ENCODE measurements at places on chromosomes 2 and 18. TPM values are rescaled to one million over a fixed set of nuclear protein-coding genes. Genes with fewer than 3 reads are reported as not detected.

The RAB27B gene
- 0.60 TPM for total RNA-seq

The PRPF40A gene
- 163 TPM for total RNA-seq

The IL36G gene
- total RNA-seq = not detected

The ANKRD30B gene
- total RNA-seq = not detected

The CFAP65 gene
- 0.13 TPM for total RNA-seq

The TCF23 gene
- not detected for total RNA-seq

The G6PC2 gene
- not detected for total RNA-seq

The C2orf78 gene
- total RNA-seq = 0.39 TPM

The UGT1A8 gene
- not detected for total RNA-seq

The MPP4 gene
- total RNA-seq = not detected

DNA sequence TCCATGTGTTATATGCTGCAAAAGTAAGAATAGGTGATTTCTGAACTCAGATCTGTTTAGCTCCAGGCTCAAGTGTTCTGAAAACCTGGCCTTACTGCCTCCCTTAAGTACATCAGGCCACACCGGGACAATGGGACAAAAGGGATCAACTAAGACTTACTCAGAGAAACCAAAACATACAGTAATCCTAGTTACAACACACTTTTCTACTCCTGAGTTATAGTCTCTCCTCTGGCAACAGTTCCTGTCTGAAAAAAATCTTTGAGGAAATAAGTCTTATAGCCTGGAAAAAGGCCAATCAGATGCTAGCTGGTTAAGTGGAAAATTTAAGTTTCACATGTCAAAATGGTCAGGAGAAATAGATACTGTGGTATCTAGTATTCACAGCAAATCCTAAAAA, 5.6 kb downstream of the METTL5 start:
- DNase-seq = no peak
- no peaks in the 10 kb centered on the region for H3K27me3 ChIP-seq
- no peak overlapping the region for H3K27ac ChIP-seq
- no peak overlapping the region for H3K4me3 ChIP-seq
- peaks cover 7% of the 10 kb centered on the region for H3K36me3 ChIP-seq

- H3K4me3 ChIP-seq = no peak overlapping the region
- H3K4me1 ChIP-seq = no peaks in the 10 kb centered on the region
- no peak overlapping the region for H3K27ac ChIP-seq
- H3K27me3 ChIP-seq = no peaks in the 10 kb centered on the region
- no peak for DNase-seq
- H3K36me3 ChIP-seq = no peaks in the 10 kb centered on the region
These were observed 1323.9 kb upstream of the DDX18 start for GRCh38 chr2:116490511-116491145.

DNA sequence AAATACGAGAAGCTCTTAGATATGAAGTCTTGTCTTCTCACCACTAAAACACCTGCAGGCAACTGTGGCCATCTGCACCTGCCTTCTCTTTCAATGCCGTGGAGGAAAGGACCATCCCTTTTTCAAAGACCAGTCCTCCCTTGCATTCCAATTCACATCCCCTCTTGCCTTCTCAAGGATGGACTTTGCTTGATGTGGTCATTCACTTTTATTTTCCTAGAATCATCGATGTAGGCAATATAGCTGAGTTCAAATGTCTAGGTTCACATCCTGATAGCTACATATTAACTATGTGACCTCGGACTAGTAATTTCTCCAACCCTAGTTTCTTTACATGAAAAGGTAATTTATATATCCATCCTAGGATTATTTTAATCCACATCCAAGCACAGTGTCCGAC, 110.1 kb downstream of the HIBCH start:
- no peak overlapping the region for H3K4me3 ChIP-seq
- H3K36me3 ChIP-seq = no peaks in the 10 kb centered on the region
- H3K4me1 ChIP-seq = peaks cover 8% of the 10 kb centered on the region
- no peaks in the 10 kb centered on the region for H3K27me3 ChIP-seq
- no peak overlapping the region for H3K27ac ChIP-seq
- no peak for DNase-seq

DNA sequence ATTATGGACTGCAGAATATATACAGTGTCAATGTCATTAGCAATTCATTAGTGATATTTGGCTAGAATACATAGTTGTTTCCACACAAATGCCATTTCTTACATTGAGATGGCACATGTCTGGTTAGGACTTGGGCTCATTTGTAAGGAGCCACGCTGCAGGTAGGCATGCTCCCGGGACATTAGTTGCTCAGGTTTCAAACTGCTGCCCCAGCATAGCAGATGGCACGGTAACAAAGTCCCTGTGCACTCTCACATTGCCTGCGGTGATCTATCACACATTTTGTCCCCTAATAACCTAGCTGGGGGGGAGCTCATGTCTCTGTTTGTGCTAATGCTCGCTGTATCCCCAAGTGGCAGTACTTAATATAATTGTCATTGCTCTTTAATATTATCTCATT, 185.1 kb downstream of the NEDD4L start:
- H3K36me3 ChIP-seq = no peaks in the 10 kb centered on the region
- H3K27me3 ChIP-seq = no peaks in the 10 kb centered on the region
- peaks cover 30% of the 10 kb centered on the region for H3K4me1 ChIP-seq
- H3K27ac ChIP-seq = no peak overlapping the region

GRCh38 chr18:37572736-37573135, 7.1 kb upstream of the CELF4 start:
- no peak overlapping the region for H3K27ac ChIP-seq
- peaks cover 15% of the 10 kb centered on the region for H3K4me1 ChIP-seq
- H3K36me3 ChIP-seq = no peaks in the 10 kb centered on the region
- peaks cover 26% of the 10 kb centered on the region for H3K27me3 ChIP-seq
- no peak for DNase-seq
- no peak overlapping the region for H3K4me3 ChIP-seq

GRCh38 chr18:22335731-22336198, 82.0 kb downstream of the CTAGE1 start:
- no peak overlapping the region for H3K27ac ChIP-seq
- H3K4me3 ChIP-seq = no peak overlapping the region
- peaks cover 6% of the 10 kb centered on the region for H3K4me1 ChIP-seq
- no peak for DNase-seq
- no peaks in the 10 kb centered on the region for H3K36me3 ChIP-seq

GRCh38 chr18:42576124-42576523, 539.4 kb downstream of the RIT2 start:
- H3K4me3 ChIP-seq = no peak overlapping the region
- no peaks in the 10 kb centered on the region for H3K4me1 ChIP-seq
- no peaks in the 10 kb centered on the region for H3K36me3 ChIP-seq
- H3K27me3 ChIP-seq = no peaks in the 10 kb centered on the region
- no peak for DNase-seq

GRCh38 chr2:85490861-85491755, 47.9 kb upstream of the MAT2A start:
- DNase-seq = no peak
- no peaks in the 10 kb centered on the region for H3K4me1 ChIP-seq
- no peaks in the 10 kb centered on the region for H3K36me3 ChIP-seq
- H3K27me3 ChIP-seq = no peaks in the 10 kb centered on the region
- H3K27ac ChIP-seq = no peak overlapping the region
- H3K4me3 ChIP-seq = no peak overlapping the region

DNA sequence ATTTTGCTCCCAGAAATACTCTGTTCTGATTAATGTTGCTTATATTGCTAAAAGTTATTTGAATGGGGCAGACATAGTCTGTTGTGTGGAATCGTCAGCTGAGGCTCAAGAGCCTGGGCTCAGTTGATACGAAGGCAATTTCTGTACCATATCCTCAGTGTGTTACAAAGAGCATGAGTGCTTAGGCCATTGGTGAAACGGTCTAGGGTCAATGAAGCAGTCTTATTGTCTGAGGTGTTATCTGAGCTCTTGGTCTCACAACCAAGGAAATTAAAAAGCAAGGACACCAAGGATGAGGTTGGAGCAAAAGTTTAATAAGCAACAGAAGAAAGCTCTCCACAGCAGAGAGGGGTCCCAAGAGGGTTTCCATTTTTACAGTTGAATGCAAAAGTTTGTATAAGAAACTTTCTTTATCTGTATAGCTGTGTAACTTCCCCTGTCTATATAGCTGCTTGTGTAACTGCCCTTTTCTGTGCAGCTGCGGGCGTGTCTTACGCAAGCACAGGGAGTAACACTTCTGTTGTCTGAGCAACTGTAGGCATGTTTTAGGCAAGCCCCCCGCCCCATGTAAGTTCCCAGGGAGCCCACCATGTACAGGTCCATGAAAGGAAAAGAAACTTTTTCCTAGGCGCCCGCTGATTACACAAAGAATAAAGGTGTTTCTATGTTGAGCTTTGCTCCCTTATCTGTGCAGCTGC, 40.6 kb upstream of the DSC1 start:
- DNase-seq = no peak
- no peaks in the 10 kb centered on the region for H3K27me3 ChIP-seq
- no peak overlapping the region for H3K4me3 ChIP-seq

- no peaks in the 10 kb centered on the region for H3K4me1 ChIP-seq
- H3K27ac ChIP-seq = peak overlapping the region; percentile 38
- H3K4me3 ChIP-seq = peak overlapping the region; percentile 56
- H3K27me3 ChIP-seq = no peaks in the 10 kb centered on the region
These were observed 1.1 kb downstream of the PDIA6 start for GRCh38 chr2:10811517-10811916.

GRCh38 chr2:106065983-106066820, 127.9 kb downstream of the UXS1 start:
- no peaks in the 10 kb centered on the region for H3K36me3 ChIP-seq
- DNase-seq = no peak
- H3K27ac ChIP-seq = no peak overlapping the region
- peaks cover 8% of the 10 kb centered on the region for H3K27me3 ChIP-seq

DNA sequence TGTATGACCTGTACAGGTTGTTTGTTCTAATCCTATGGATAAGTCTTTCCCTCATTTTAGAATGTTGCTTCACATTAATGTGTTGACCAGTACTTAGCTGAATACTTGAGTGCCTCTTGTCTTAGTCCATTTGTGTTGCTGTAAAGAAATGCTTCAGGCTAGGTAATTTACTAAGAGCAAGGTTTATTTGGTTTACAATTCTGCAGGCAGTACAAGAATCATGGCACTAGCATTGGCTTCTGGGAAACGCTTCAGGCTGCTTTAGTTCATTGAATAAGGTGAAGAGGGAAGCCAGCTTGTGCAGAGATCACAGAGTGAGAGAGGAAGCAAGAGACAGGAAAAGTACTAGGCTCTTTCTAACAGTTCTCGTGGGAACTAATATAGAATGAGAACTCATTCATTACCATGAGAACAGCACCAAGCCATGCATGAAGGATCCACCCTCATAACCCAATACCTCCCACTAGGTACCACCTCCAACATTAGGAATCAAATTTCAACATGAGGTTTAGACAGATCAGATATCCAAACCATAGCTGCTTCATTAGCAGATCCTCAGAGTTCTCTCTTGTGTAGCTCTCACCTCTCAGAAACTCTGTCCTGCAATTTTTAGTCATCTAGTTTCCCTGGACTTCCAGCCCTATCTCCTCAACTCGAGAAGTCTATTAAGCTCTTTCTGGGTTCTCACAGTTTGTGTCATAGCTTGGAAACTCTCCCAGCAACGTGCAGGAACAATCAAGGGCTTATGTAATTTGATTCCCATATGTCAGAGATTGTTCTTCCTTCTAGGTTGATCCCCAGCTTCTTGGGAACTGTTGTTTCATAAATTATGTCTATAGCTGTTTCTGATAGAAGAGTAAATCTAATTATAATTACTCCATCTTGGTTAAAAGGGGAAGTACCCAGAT, 2082.3 kb upstream of the CELF4 start:
- H3K4me1 ChIP-seq = no peaks in the 10 kb centered on the region
- no peaks in the 10 kb centered on the region for H3K27me3 ChIP-seq
- no peak overlapping the region for H3K4me3 ChIP-seq

GRCh38 chr18:50523165-50523564, 36.7 kb upstream of the MAPK4 start:
- no peaks in the 10 kb centered on the region for H3K27me3 ChIP-seq
- no peaks in the 10 kb centered on the region for H3K36me3 ChIP-seq
- H3K4me3 ChIP-seq = no peak overlapping the region
- no peak overlapping the region for H3K27ac ChIP-seq
- no peak for DNase-seq

DNA sequence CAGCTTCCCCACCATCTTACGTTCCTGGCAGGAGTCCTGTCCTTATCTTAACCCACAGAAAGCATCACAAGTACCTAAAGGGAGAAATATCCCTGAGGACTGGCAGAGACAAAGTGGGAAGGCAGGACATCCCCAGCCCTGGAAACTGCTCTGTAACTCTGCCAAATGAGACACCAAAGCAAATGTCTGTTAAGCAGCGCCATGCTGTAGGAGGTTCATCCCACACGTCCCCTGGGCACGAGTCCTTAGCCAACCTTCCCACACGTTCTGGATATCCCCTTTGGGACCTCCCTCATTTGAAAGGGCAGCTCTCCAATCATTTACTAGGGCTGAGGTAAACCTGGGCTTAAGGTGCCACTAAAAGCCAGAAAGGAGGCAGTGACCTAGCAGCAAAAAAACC, 207.2 kb downstream of the ATAD2B start:
- no peak for DNase-seq
- no peaks in the 10 kb centered on the region for H3K4me1 ChIP-seq
- no peak overlapping the region for H3K27ac ChIP-seq
- H3K36me3 ChIP-seq = no peaks in the 10 kb centered on the region

DNA sequence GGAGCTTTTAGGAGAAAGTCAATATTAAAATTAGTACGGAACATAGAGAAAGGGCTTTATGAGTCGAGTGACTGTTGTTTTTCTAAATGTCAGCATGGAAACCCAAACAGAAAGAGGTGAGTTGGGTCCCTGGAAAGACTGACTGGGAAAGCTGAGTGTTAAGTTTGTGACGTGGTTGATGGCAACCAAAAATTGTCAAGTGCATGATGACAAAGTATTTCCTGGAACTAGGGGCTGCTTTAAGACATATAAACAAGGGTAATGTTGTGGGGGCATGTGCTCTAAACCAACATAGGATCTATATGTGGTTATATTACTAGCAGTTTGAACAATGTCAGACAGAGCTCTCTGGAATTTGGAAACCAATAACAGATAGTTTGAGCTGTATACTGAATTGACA, 50.9 kb upstream of the GPD2 start:
- no peaks in the 10 kb centered on the region for H3K27me3 ChIP-seq
- H3K4me3 ChIP-seq = no peak overlapping the region
- no peak for DNase-seq
- no peak overlapping the region for H3K27ac ChIP-seq

GRCh38 chr2:170925923-170926322, 3.1 kb upstream of the GORASP2 start:
- H3K36me3 ChIP-seq = no peaks in the 10 kb centered on the region
- peaks cover 16% of the 10 kb centered on the region for H3K4me1 ChIP-seq
- no peak for DNase-seq
- no peaks in the 10 kb centered on the region for H3K27me3 ChIP-seq
- no peak overlapping the region for H3K4me3 ChIP-seq

DNA sequence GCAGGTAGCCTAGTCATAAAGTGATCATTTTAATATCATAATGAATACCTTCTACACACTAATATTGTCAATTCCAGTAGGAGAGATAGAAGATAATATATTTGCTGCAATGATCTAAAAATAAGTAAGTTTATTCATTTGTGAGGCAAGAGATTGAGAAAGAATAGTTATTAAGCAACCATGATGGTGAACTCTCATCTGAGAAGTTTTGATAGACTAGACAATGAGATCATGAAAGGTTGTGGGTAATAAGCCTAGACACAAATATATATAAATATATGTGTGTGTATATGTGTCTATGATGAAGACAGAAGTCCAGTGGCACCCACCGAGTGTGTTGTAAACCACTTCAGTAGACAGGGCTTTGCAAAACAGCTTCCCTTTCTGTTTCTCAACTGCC, 181.0 kb upstream of the CHST9 start:
- no peaks in the 10 kb centered on the region for H3K36me3 ChIP-seq
- H3K27ac ChIP-seq = no peak overlapping the region
- H3K4me1 ChIP-seq = no peaks in the 10 kb centered on the region
- H3K4me3 ChIP-seq = no peak overlapping the region
- DNase-seq = no peak

GRCh38 chr2:111897924-111898702, at the start of gene MERTK:
Gene MERTK, plus strand, starts transcription at chr2:111898607. Its CDS starts 129 bp downstream, at chr2:111898736.
- H3K27me3 ChIP-seq = peaks cover 6% of the 10 kb centered on the region
- H3K27ac ChIP-seq = peak within 1 kb of the TSS; percentile 65
- peaks cover 1% of the 10 kb centered on the region for H3K4me1 ChIP-seq
- H3K36me3 ChIP-seq = no peaks in the 10 kb centered on the region
- peak within 1 kb of the TSS; percentile 79 for H3K4me3 ChIP-seq
